ENCODE measurements at places on chromosomes 11 and 22.

DNA sequence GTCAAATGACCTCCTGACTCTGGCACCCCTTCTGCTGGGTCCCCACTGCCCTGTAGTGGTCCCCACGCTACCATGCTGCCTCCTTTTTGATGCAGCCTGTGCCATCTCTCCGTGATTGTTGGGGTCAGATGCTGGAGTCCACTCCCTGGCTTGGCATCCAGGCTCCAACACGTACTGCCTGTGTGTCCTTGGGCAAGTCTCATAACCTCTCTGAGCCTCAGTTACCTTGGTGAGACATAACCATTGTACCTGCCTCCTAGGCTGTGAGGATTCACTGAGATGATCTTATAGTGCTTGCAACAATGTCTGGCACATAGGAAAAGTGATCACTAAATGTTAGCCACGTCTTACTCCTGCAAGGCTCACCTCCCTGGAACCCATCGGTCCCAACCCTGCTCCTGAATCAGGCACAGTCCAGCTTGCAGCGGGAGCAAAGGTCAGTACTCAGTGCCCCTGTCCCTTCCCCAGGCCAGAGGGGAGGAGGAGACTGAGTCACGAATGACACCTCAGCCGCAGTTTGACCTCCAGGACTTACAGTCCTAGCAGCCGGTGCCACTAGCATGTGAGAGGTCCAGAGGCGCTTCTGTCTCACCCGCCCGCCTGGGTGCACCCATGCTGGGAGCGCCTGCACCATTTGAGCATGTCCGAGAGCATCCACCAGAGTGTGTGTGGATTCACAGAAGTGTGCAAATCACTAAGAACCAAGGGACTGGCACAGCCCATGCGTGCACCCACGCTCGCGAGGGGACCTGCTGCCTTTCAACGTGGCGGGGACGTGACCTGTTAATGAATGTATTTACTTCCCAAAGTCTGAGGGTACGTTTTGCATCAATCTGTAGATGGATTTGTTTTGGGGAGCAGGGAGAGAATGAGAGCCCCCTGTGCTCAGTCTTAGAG is 3.0 kb upstream of the APOA4 start:
- DNase-seq = no peak

DNA sequence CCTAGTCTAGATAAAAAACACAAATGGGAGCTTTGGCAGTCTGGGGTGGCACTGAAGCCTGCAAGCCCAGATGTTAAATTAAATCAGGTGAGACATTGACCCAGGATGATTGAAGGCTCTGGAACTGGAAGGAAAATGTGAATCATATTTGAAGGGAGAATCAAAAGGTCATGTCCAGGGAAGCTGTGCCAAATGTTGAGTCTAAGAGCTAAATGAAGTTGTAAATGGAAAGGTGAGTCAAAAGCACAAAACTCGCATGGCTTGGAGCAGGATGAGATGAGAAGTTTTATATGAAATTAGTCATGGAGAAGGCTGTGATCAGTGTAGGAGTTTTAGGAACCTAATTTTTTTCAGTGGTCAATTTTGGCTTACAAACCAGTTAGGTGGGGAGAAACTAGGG is 301.1 kb downstream of the BLID start:
- peak; percentile 34 for DNase-seq

GRCh38 chr22:49765091-49765771 is 62.4 kb downstream of the BRD1 start:
- DNase-seq = no peak

DNA sequence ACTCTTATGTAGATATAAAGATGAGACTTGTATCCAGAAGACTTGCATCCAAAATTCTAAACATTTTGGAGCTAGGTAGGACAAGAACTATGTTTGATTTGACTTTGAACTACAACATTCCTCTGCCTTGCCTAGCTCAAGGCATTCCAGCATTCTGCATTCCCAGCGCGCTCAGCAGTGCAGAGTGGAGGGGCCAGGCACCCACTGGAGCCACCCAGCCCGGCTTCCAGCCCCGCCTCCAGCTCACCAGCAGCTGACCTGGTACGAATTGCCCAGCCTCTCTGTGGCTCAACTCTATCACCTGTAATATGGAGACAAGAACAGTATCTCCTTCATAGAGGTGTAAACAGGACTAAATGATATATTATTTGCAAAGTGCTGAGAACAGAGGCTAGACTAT is 28.8 kb downstream of the PRDM10 start:
- no peak for DNase-seq

DNA sequence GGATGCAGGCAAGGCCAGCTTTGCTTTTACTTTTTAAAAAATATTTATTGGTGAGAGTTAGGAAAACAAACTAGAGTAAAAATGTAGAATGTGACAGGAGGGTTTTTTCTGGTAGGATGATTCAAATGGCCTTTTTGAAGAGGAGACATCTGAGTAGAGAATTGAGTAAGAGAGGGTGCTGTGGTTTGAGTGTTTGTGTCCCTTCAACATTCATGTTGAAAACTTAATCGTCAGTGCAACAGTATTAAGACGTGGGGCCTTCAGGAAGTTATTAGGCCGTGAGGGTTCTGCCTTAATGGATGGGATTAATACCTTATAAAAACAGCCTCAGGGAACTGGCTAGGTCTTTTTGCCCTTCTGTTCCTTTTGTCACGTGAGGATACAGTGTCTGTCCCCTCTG is 288.8 kb upstream of the C11orf87 start:
- DNase-seq = no peak

DNA sequence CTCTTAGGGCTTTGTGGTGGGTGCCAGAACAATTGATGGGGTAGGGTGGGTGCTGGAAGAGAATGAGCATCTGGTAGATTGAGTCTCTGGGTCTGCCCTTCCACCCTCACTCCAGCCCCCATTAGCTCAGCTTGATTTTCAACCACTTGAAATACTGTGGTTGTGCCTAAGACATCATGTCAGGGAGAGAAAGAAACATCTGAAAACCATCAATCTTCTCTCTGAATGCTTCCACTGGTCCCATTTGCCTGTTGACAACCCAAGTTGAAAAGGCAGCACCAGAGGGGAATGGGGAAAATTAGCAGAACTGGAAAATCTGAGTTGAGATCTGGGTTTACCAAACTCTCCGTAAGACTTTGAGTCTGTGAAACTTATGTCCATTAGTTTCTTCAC is 26.1 kb downstream of the CD44 start:
- DNase-seq = no peak

GRCh38 chr11:78289552-78290292 is 101.0 kb downstream of the USP35 start:
- DNase-seq = no peak

- DNase-seq = no peak
Measured at GRCh38 chr11:105328061-105328460, 188.5 kb upstream of the CARD18 start.

GRCh38 chr11:3669128-3669527 is 2.1 kb downstream of the CHRNA10 start:
- DNase-seq = no peak

- DNase-seq = no peak
Measured at GRCh38 chr22:31872209-31872608, 72.1 kb upstream of the YWHAH start.

DNA sequence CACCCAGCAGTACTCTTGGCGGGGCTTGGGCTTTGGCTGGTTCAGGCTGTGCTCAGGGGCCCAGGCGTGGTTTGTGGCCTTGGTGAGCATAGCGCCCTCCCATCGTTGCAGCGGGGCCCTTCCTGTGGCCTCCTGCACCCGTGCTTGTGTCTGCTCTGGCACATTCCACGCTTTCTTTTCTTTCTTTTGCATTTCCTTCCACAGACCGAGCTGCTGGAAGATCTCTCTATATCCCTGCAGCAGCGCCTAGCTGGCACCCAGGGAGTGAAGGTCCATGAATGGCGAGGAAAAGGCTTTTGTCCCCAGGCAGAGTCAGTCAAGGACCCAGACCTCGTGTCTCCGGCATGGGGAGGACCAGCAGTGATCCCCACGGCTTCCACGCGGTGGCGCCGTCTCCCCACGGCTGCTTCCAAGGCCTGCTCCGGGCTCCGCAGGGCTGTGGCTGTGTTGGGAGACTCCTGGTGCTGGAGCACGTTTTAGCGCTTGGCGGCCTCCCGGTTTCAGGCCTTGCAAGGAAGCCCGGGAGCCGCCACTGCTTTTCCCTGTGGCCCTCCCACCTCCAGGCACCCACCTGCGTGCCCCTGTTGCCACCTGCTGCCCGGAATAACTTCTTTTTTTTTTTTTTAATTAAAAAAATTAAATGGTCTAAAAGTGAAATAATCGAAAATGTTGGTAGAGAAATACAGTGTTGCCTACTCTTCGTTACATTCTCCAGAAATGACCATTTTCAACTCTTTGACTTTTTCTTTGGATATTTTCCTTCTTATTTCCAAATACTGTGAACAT is 28.5 kb downstream of the GLB1L2 start:
- DNase-seq = peak; percentile 6

GRCh38 chr22:40076702-40077645 is 82.2 kb downstream of the FAM83F start:
- DNase-seq = peak; percentile 25
